ENCODE measurements at places on chromosomes 7 and 10. TPM values are rescaled to one million over a fixed set of nuclear protein-coding genes. Genes with fewer than 3 reads are reported as not detected.

CTTNBP2 gene
- total RNA-seq = 11.6 TPM

FAM13C gene
- 60.0 TPM for total RNA-seq

SPACDR gene
- not detected for total RNA-seq

MSMB gene
- not detected for total RNA-seq

CNPY1 gene
- not detected for total RNA-seq
